ENCODE measurements at places on chromosomes 11 and 22.

DNA sequence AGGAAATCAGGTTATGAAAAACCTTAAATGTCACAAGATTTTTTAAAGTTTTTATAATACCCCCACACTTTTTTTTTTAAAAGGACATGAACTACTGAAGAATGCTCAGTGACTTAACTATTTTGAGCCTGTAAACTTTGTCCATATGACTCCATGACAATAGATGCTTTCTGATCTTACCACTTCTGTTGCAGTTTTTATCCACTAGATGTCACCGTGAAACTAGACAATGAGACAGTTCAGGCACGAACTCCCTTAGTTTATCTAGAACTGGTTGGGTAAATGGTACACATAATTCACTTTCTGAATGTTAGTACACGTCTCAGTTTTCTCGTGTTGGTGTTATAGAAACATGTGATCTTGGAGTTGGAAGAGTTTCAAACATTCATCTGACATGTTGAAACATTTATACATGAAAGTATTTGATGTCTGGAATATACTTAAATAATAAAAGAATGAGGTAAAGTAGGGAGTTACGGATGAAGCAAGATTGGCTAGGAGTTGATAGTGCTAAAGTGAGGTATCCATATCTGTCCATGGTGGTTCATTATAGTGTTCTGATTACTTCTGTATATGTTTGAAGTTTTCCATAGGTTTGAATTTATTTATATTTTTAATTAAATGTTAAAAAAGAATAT, 8.1 kb downstream of the CCDC15 start:
- DNase-seq: peak; percentile 27

DNA sequence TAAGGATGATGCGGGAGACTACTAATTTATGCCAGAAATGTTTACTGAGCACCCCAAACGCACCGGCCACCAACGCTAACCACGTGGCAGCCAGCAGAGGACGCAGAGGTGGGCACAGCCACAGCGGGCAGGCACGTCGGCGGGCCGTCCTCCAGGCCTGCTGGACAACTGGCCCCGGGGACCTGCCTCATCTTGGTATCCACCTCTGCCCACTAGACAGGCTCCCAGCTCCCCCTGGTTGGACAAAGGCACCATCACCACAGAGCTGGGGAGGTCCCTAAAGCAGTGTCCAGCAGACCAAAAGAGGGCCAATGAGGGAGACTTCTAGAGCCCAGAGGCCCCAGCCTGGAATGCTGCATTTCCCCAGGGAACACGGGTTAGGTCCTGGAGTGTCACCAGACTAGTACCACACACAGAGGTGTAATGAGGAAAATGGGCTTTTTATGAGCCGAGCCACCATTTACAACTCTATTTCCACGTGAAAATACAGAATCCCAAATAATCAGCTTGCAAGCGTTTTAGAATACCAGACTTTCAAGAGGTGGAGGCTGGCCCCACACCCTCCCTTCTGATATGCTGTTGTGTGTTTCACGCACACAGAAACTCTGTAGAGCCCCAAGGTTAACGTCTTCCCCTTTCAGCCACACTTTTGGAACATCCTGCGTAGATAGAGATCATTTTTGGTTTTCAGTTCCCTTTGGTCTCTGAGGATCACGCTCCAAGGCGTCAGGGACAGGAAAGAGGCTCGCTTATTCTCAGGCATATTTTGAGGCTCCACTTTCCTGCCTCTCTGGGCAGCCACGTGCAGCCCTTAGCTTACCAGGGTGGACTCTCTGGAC, 23.7 kb upstream of the BID start:
- no peak for DNase-seq

- no peak for DNase-seq
Measured at GRCh38 chr11:125272092-125272491, 107.5 kb downstream of the PKNOX2 start.

DNA sequence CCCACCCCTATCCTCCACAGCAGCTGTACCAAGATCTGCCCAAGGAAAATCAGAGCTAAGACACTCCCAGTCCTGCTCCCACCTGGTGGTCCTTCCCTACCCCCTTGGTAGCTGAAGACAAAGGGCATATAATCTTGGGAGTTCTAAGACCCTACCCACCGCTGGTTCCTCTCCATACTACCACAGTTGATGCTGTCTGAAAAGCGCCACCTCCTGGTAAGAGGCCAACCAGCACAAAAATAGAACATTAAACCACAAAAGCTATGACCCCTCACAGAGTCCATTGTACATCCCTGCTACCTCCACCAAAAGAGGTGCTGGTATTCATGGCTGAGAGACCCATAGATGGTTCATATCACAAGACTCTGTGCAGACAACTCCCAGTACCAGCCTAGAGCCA, 161.5 kb upstream of the ARHGAP42 start:
- DNase-seq: no peak

GRCh38 chr11:121715405-121715804, 262.6 kb upstream of the SORL1-AS1 start:
- no peak for DNase-seq

GRCh38 chr11:6402061-6402470, 11.8 kb downstream of the SMPD1 start:
- DNase-seq: no peak

DNA sequence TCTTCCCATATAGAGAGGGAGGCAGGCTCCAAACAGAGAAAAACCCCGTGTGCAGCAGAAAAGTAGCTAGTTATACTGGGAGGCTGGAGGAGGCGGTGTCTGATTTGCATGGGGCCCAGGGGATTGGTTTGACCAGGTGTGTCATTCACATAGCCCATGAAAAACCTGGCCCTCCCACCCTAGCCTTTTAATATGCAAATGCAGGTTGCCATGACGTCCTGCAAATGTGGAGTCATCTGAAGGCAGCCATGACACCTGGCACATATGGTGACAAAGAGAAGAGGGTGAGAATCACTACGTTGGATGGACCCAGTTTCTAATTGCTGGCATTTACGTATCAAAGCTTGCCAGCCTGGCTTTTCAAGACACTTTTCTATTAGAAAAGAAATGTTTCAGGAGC, 57.8 kb downstream of the FAM181B start:
- DNase-seq: no peak

Data from activated T-helper 1 cell treated with anti-CD3 and anti-CD28 coated beads, Interleukin-12 subunit alpha, Interleukin-12 subunit beta, Interleukin-2, Interleukin-4 antibody, amounts not matched to agents 30 ng/mL and 10 ng/mL and 1 ng/mL, durations not matched to agents 14 hours and 24 hours and 36 hours (primary cell).